Activated CD4-positive, alpha-beta T cell treated with anti-CD3 and anti-CD28 coated beads, Interleukin-2, Interleukin-6, amounts not matched to agents 100 ng/mL and 50 ng/mL, durations not matched to agents 16 hours and 8 hours (primary cell): ENCODE measurements at places on chromosomes 5 and 9.

- DNase-seq: no peak
These were observed 109.2 kb upstream of the SHB start for GRCh38 chr9:38178237-38178636.

GRCh38 chr5:178475422-178475821, 114.8 kb downstream of the COL23A1 start:
- no peak for DNase-seq

DNA sequence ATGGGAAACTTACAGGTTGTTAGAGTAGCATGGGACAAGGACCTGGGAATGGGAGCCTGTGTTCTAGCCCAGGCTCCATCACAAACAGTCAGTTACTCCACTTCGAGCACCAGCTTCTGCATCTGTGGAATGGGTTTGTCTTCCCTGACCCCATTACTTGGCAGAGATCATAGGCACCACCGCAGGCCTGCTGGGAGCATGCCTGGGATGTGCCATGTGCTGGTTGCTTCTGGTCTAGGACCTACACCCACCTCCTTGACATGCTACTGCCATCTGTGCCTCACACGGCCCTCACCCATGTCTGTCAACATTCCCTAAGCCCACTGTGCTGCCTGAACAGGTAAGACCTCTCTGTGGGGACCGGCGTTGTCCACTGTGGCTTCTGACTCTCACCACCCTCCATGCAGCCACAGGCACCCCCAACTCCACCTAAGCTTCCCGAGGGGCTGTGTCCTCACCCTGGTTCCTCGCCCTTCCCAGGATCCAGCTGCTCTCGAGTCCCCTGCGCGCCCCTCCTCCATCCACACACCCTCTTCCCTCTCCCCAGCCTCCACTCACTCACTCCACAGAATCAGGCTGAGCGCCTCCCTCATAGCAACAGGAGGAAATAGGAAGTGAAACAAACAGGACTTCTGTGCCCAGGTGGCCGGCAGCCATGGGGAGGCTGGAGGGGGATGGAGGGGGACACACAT, 85.9 kb upstream of the FAM120A start:
- DNase-seq: no peak

- DNase-seq: no peak
These were observed 87.7 kb downstream of the PDE8B start for GRCh38 chr5:77298146-77298545.

DNA sequence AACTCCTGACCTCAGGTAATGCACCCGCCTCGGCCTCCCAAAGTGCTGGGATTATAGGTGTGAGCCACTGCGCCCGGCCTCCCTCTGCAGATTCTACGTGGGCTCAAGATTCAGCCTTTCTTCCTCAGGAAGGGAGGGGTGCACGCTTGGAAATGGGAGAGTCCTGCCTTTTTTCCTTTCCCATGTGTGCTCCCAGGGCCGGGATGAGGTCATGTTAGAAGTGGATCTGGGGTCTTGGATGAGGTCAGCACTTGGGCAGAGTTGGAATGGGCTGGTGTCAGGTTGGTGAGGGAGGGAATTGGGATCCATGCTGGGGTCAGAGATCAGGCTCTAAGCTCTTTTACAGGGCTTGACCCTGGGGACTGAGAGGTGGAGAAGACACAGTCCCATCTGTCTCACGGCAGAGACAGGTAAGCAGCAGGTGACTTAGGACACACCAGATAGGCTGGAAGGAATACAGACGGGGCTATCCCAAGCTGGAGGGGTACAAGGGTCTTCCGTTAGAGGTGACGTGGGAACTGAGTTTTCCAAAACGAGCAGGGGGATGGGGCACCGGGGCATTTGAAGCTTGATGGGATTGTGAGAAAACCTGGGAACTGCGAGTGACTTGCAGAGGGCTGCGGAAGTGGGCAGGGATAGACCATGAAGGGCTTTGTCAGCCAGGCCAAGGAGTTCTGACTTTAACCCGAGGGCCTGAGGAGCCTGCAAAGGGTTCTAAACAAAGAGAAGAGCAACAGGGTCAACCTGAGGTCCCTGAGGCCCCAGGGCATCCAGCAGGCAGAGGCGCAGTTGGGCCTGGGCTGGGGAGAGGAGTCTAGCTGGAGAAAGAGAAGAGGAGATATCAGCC, 1.8 kb upstream of the AQP7 start:
- no peak for DNase-seq

GRCh38 chr5:151741678-151742423, 16.6 kb downstream of the ATOX1 start:
- no peak for DNase-seq

GRCh38 chr5:132182359-132183040, 45.2 kb downstream of the P4HA2 start:
- no peak for DNase-seq

- no peak for DNase-seq
These were observed 92.3 kb upstream of the MARCHF11 start for GRCh38 chr5:16271851-16272250.

DNA sequence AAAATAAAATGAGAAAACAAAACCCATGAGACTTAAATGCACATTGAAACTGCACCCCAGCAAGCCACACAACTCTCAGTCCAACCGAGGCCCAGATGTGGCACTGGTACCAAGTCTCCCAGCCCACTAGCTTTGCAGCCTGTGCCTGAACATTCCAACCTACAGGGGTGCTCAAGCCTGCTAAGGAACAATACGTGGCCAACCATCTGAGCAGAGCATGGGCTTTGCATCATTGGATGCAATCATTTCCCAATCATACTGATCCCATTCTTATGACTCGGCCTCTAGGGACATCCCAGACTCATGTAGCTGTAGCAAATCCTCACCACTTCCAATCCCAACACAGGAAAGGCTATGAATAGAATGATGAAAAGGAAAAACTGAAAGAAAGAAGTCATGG, 297.2 kb downstream of the SPOCK1 start:
- no peak for DNase-seq

DNA sequence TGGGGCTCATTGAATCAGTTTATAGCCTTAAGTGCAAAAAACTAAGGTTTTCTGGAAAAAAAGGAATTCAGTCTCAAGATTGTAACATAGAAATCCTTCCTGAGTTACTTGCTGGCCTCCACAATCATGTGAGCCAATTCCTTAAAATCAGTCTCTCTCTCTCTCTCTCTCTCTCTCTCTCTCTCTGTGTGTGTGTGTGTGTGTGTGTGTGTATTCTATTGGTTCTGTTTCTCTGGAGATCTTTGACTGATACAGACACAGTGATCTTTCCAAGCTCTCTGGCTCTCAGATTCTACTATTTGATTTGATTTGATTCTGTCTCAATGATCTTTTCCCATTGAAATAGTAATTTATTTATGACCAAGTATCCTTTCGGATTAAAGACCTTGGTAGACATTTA, 74.6 kb downstream of the CFAP95 start:
- DNase-seq: no peak

- DNase-seq: no peak
These were observed 528.8 kb upstream of the GRAMD2B start for GRCh38 chr5:125894383-125894782.

DNA sequence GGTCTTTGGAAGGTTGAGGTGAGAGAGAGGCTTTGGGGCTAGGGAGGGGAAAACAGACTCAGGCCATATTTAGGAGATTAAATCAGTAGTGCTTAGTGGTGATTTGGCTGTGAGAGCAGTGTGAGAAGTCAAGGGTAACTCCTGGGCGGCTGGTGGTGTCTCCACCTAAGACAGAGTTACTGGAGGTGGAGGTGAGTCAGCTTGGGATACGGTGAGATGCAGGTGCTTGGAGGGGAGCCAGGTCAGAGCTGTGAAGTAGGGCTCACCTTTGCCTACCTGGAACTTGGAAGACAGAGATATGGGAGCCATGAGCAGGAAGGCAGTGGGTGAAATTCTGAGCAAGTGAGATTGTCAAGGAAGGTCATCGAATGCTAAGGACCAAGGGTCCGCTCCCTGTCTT, 24.5 kb downstream of the RGS3 start:
- no peak for DNase-seq

- no peak for DNase-seq
These were observed 144.8 kb upstream of the DHFR start for GRCh38 chr5:80799573-80799972.

GRCh38 chr5:164950927-164951326, 1445.5 kb downstream of the MAT2B start:
- no peak for DNase-seq
